ENCODE measurements at places on chromosomes 2 and 18. TPM values are rescaled to one million over a fixed set of nuclear protein-coding genes. Genes with fewer than 3 reads are reported as not detected.

Gene PNPT1
- polyA plus RNA-seq, result 16.5 TPM

Gene DQX1
- 0.23 TPM for polyA plus RNA-seq

Gene CCDC148
- 9.6 TPM for polyA plus RNA-seq

GRCh38 chr18:10121786-10122515, 208.1 kb downstream of the VAPA start:
- no peak for DNase-seq

- no peak for DNase-seq
These were observed 43.0 kb upstream of the PID1 start for GRCh38 chr2:229314117-229314516.

DNA sequence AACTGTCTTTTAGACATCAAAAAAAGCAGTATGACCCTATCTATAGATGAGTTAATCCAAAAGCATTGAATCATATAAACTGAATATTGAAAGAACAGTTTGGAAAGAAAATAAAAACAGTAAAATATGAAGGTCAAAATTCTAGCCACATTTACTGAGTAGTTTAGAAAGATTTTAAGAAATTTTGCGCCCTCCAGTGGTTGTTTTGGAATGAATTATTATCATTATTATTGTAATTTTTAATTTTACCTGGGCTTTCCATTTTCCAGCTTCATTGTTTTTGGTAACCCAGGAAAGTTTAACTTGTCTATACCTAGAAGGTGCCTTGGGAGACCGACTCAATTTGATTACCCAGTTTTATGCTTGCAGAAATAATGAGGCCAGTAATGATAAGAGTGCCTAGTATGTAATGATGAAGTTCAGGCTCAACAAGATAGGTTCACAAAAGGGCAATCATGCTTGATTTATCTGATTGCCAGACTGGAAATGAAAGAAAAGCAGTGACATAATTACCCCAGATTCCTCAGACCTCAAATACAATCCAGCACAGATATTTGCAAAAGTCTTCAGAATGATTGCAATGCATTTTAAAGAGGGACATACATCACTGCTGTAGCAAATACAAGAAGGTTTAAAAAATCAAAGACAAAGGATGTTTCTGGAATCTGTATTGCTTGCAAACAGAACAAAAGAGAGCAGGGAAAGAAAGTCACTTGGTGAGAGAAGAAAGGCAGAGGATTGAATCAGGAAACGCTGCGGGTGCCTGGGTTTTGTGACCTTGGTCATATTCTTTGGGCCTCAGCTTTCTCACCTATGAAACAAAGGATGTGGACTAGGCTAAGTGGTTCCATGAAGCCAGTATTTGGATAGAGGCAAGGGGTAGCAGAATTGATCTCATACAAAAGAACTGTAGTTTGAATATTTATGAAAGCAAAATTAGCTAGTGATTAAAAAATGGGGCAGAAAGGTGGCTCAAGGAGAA, 153.8 kb downstream of the MAP2 start:
- DNase-seq, result no peak
